ENCODE measurements at places on chromosomes 5 and 9.

GRCh38 chr9:106403081-106403480, 459.9 kb upstream of the ZNF462 start:
- DNase-seq: no peak

DNA sequence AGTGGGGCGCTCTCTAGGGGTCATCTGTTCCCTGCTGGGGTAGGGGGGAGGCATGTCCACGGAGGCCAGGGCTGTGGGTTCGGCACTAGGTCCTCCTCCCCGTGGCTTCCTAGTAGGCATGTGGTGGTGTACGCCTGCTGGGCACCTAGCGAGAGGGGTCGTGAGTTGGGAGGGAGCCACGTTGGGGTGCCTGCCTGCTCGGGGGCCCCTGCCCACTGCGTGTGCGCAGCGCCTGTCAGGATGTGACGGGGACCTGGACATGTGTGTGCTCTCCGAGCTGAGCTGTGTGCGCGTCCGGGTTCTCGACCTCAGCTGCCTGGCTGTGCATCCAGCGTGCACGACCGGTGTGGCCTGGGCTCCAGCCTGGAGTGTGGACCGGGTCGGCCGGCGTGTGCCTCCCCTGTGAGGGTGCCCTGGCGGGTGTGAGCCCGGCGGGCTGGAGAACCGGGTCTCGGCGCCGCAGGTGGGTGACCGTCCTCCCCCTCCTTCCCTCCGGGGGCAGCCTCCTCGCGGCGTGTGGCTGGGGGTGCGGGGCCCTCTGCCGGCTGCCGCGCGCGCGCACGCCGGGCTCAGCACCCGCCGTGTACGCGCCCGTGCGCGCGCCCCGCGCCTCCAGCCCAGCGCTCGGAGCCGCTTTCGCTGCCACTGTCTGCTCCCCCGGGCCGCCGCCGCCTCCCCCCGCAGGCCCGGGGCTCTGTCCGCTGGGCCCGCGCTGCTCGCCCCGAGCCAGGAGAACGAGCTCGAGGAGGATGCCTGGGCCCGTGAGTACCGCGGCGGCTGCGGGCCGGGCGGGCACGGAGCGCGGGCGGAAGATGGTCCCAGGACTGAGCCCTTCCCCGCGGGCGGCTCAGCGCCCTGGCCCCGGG, at the start of gene PRR7:
PRR7 (plus strand) TSS at position 615 of the 866 bp plus-strand sequence. CDS start 8,254 bp downstream, outside the sequence.
- DNase-seq: peak; percentile 38

DNA sequence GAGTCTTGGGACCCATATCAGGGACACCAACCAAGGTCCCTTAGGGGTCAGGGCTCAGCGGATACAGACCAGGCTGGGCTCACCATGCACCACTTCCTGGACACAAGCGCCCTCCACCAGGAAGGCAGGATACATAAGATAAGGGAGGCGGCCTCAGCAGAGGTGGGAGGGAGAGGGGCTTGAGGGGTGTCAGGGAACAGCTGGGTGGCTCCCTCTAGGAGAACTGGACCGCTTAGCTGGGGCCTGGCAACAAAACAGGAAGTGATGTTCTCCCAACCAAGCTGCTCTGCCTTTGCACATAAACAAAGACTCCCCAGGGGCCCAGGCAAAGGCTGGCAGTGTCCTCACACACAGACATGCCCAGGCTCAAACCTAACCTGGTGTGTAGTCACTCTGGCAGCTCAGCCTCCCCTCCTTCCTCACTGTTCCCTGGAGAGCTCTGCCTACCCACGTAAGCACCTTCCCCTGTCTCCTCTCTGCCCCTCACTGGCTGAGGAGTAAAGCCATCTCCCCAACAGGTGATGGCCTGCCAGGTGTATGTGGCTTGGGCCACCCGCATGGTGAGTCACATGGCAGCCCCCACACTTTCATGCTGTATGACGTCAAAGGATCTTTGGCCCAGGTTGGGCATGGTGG, 5.8 kb upstream of the BICD2 start:
- DNase-seq: no peak

DNA sequence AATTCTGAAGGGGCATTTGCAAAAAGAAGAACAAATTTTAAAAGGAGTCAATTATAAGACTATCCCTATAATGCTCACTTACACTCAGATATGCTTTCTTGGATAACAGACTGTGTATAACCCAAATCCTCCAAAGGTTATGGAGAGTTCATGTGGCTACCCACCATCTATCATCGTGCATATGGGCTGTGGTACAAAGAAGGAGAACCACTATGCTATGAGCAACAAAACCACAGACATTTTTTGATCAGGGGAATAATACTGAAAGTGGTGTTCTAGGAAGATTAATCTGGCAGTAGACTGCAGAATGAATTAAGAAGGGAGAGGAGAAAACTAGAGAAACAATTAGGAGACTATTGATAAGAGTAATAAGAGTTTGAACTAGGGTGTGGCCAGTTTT, 16.8 kb downstream of the NR3C1 start:
- no peak for DNase-seq

DNA sequence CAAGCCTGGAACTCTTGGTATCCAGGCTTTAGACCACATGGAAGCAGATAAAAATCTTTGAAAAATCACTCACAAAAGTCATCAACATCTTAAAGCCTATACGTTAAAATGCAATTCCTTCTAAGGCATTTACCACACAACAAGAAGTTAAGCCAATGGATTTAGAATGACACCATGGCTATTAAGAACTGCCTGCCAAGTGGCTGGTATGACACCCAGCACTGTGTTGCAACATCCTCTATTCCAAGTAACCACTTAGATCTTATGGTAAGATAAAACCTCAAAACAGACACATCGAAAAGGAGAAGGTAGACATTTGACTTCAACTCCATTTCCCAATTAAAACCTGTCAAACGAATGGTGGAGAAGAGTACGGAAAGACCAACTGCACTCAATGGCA, 344.2 kb upstream of the SLC30A5 start:
- DNase-seq: no peak

DNA sequence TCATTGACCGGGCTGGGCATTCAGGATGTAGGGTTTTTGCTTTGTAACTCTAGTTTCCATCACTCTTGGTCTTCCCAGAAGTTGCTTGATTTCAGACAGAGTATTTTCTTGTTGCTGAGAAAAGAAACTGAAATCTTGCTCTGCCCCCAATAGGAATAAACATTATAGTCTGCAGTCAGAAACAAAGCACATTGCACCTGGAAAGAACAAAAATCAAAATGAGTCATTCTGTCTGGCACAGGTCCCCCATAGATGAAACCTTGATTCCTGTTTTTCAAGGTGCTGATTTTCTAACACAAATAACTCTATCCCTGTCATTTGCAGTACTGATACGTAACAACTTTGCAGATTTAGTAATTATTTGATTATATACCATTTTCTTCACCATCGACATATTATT, 232.1 kb downstream of the FBXO4 start:
- DNase-seq: no peak

DNA sequence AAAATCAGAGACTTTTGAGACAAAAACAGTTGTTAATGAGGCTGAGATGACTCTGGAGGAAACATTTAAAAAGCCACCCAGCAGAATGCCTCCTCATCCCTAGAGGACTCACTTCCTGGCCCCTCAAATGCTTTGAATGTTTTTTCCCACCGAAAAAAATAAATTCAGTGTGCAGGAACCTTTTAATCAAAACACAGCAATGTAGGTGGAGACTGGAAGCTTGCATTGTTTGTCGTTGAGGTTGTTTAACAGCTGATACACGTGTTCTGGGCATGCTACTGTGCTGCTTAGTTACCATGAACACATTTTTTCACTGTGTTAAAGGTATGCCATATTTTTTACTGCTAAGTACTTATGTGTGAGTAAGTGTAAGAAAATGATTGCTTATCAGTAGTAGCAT, 65.7 kb upstream of the ADCY2 start:
- DNase-seq: no peak

- DNase-seq: no peak
Measured at GRCh38 chr9:35350827-35351549, 138.9 kb upstream of the RUSC2 start.

All from NCI-H524 (cell line).